ENCODE measurements at places on chromosomes 5 and 9.

DNA sequence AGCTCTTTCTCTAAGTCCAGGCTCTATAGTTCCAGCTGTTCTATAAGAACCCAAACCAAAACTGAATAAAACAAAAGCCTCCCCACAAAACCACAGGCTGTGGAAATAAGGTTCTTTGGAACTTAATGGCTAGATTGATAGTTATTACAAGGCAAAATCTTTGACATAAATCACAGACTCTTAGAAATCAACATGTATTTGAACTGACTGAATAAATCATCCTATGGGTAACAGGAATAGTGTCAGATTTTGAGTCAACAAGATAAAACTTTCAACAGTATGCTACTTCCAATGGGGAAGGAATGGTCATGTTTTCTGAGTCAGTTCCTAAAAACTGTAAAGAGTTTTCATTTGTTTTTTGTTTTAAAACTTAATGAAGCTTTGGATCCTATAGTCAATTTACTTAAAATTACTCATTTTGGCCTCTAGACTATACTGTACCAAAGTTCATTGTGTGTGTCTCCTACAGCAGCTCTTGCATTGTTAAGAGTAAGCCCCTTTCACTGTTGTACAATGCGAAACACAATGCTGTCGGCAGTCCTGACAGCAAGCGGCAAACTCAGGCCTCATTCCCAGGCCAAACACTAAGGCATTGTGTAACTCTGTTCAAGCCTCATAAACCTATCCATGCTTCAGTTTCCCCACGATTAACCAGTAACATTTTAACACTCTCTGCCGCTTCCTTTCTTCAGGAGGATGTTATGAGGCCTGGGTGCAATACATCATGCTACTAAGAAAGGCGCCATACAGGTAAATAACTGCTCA lies 134.1 kb downstream of the ARL15 start:
- DNase-seq = no peak

- no peak for DNase-seq
Observed at GRCh38 chr9:133420392-133420827, 1.8 kb upstream of the ADAMTS13 start.

DNA sequence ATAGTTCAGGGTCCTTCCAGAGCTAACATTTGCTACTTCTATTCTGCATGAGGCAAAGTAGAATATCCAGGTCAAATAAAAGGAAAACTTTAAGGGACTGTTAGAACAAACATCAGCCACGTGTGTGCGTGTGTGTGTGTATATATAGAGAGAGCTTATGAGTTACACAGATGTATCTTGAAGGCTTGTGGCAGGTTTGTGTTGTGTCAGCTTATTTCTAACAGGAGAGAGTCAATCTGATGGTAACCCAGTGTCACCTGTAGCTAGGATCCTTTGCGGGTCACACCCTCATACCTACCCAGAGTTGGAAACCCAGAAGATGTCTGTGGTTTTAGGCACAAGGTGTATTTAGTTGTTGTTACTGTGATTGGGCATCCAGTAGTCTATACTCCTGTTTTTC lies 12.7 kb downstream of the POLR1E start:
- DNase-seq = no peak

GRCh38 chr5:168734620-168735300 lies 155.6 kb upstream of the PANK3 start:
- DNase-seq = no peak

GRCh38 chr5:126686451-126687126 lies 85.8 kb downstream of the PHAX start:
- DNase-seq = no peak

DNA sequence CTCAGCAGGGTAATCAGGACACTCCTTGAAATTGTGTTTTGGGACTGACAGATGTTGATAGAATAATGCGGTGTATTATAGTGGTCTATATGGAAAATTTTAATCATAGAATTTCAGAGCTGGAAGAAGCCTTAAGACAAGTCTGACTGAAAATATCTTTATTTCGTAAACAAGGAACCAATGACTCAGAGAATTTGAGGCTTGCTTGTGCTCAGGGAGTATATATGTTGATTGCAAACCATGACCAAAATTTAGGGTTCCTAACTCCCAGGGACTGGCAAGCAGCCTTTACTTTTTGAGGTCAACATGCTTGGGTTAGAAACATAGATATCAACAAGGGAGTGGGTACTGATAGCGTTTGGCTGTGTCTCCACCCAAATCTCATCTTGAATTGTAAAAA lies 287.2 kb downstream of the CD180 start:
- no peak for DNase-seq

DNA sequence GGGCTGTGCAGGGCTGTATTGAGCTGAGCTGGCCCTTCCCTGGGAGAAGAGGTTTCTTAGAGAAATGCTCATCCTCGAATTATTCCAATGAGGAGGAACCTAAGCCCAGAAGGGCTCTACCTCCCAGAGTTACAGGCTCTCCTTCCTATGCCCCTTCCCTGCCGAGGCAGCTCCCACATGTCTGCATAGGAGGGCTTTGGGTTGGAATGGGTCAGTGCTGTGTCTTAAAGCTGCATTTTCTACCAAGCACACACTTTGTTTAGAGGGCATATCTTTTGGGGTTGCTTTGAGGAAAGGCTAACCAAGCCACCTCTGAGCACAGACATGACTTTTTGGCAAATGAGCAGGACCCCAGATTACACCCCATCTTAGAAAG lies 9.1 kb downstream of the NEK6 start:
- no peak for DNase-seq

All from stimulated activated CD8-positive, alpha-beta memory T cell treated with anti-CD3 and anti-CD28 coated beads, Interleukin-7, amount 100 ng/mL, for 1 hour (primary cell).